ENCODE measurements at places on chromosomes 12 and 14. TPM values are rescaled to one million over a fixed set of nuclear protein-coding genes. Genes with fewer than 3 reads are reported as not detected.

DNA sequence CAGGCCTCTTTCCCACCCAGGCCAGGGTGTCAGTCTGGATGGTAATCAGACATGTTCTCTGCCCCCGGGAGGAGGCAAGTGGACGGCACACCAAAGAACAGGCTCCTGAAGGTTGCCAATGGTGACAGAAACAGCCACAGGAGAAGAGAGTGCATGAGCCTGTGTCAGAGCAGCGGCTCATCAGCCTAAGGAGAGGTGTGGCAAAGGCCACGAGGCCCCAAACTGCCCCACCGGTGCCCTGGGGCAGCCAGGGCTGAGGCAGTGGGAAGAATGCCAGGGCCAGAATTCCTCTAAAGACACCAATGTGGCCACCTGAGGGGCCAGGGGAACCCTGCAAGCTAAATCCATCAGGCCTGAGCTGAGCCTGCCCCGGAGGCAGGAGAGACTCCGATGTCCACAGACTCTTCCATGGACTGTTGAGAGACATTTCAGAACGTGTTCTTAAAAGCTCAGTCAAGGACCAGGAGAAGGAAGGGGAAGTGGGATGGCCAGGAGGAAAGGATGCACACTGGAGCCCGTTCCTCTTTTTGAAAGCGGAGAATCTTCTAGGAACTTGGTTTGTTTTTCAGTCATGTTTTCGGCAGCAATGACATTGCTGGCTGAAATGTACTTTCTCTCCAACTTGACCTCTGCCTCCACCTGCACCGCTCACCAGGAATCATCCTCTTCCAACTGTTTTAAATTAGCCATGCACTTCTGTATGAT is 176.3 kb upstream of the FKBP4 start:
- DNase-seq, result no peak

CPM gene
- total RNA-seq, result 74.4 TPM

- DNase-seq, result peak; percentile 57
Observed at GRCh38 chr12:72017054-72017651, 78.5 kb downstream of the TPH2 start.

- DNase-seq, result no peak
Observed at GRCh38 chr12:71694099-71694820, 8.4 kb downstream of the TMEM19 start.

- DNase-seq, result no peak
Observed at GRCh38 chr12:119328111-119328510, 6.4 kb upstream of the CCDC60 start.

GRCh38 chr12:28698553-28698952 is 450.5 kb upstream of the FAR2 start:
- no peak for DNase-seq

DNA sequence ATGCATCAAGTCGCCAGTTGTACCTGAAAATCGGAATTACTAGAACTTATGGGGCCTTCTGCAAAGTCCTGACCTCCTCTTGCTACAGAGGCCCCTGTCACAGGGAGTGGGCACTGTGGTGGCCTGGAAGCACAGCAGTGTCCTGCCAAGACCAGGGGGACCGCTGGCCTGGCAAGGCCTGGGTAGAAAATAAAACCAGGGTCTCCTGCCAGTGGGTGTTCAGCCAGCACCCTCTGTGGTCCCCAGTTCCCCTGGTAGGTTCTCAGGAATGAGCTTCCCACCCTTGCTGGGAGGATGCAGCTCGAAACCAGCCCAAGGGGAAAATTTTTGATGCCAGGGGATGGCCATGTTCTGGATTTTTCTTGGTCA is 43.9 kb downstream of the RIN3 start:
- DNase-seq, result no peak

DNA sequence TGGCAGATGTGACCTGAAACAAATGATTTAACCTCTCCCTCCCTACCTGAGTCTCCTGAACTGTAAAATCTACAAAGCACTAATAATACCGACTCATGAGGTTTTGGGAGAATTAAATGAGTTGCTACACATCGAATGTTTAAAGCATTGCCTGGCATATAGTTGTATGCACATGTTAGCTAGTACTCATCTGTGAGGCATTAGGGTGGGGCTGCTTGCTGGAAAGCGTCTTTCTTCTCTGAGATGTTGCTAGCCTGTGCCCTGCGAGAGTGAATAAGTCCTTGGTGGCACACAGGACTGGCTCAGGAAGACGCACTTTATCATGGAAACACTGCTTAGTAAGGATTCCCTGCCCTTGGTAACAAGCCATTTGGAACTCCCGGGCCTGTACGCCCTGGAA is 6.1 kb downstream of the RAPGEF3 start:
- no peak for DNase-seq

Data from SJSA1 (cell line).